ENCODE measurements at places on chromosomes 2 and 18.

DNA sequence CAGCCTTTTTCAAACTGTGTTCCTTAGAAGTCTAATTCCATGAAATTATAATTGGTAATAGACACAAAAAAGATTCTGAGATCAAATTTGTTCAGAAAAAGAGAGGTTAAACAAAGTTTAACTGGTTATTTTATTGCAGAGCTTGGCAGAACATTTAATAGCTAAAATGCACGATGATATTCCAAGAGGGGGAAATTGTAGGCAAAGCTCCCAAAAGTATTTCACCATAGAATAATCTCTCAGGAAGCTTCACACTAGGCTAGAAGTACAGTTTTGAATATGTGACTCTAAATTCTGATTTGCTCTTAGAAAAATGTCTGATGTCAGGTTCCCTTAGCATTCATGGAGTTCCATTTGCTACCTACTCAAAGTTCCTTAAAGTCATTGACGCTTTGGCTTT, 292.4 kb upstream of the SETBP1 start:
- DNase-seq: no peak

DNA sequence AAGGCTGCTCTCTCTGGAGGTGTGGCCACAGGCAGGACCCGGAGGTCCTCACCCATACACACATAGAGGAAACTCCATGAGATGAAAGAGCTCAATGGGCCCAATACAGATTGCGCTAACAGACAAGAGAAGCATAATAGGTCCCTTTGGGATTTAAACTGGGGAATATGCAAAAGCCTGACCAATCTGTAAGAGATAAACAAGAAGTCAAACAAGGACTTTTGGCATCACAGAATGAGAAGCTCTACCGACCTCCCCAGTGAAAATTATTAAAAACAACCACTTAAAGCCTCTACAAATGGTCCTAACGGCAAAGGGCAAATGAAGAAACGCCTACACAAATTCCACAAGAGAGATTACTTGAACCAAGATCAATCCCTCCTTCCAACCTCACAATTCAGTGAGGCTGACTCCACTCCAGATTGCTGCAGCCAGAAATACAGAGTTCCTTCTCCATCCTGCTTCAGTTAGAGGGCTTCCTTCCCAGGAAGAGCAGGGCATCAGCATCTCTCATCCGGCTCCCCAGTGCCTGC, 10.8 kb downstream of the IWS1 start:
- no peak for DNase-seq

GRCh38 chr2:157887946-157888345, 11.8 kb upstream of the ACVR1 start:
- no peak for DNase-seq

DNA sequence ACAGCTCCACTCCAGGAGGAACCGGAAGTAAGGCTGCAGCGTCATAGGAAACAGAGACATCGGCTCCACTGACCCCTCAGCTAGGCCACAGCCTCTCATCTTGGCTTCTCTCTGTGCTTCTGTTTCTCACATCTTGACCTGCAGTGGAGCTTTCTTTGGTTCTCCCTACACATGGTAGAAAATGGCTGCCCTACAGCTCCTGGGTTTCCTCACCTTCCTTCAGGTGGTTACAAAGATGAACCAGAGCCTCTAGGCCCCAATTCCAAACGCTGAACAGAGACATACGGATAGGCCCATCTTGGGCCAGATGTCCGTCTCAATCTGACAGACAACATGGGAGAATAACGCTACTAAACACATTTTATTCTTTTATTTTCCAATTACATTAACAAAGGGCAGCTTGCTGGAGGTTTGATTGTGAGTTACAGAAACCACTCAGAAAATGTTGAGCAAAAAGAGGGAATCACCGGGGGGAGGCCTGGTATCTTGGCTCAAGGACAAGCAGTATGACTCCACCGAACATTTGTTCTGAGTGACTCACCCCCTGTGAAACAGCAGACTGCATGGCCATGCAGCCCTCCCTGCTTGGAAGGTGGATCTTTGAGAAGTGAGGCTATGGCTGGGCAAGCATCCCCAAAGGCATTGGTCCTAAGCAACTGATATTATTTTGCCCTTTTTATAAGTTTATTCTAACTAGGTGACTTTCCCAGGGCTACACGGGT, 303.5 kb downstream of the CDCA7 start:
- no peak for DNase-seq

GRCh38 chr2:211417544-211417943, 861.1 kb downstream of the CPS1 start:
- DNase-seq: no peak

DNA sequence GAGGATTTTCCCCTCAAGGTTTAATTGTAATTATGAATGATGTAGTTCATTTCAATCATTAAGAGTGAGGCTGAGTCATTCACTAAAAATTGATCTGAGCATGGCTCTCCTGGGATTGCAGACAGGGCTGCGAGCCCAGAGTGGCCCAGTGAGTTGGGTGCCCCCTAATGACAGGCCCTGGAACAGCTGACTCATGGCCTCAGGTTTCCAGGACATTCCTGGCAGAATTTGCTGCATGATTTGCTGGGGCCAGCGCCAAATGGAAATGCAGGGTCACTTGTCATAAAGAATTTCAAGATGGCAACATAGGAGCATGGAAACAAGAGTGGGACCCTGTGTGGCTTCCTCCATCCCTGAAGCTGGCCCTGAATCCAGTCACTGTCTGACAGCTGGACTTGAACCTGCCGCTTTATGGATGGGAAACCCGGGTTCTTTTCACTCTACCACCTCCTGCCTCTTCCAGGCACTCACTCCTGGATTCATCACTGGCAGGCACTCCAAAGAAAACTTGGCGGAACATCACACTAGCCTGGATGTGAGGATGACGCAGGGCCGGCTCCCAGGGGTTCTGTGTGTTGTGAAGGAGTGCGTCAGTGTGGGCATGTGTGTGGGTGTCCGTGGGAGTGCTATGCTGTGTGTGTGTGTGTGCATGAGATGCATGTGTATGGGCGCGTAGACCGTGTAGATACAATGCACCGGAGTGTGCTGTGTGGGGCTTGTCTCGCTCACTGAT, 15.2 kb downstream of the OTOF start:
- no peak for DNase-seq

DNA sequence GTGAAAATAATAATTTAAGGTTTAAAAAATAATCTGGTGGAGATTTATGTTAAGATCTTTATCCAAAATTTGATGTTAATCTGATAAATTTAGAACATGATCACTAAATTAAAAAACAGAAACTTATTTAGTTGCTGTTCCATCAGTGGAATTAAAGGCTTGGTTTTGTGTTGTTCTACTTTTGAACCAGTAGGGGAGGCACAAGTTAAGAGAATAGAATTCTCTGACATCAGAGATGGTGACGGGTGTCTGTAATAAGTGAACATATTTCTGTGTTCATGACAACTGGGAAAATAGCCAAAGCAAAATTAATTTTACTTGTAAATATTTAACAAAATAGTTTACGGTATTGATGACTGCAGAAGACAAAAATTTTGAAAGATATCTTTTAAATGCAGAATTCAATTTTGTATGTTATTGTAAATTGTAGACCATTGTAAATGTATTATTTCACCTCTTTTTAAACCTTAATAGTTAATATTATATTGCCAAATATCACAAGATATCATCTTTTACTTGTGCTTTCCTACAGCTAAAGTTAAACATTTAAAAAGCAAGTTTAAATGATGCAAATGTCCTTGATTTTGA, 106.0 kb downstream of the UBR3 start:
- peak; percentile 47 for DNase-seq
